ENCODE measurements at places on chromosomes 1 and 21. TPM values are rescaled to one million over a fixed set of nuclear protein-coding genes. Genes with fewer than 3 reads are reported as not detected.

The HMCN1 gene
- total RNA-seq = 76.6 TPM

The UCK2 gene
- 44.4 TPM for total RNA-seq

The MASP2 gene
- 0.11 TPM for total RNA-seq

The FAM163A gene
- total RNA-seq = not detected

The CLCA4 gene
- total RNA-seq = not detected

The SEMA4A gene
- total RNA-seq = 2.5 TPM

The ELF3 gene
- 0.13 TPM for total RNA-seq

The S100A10 gene
- 587 TPM for total RNA-seq

The A3GALT2 gene
- not detected for total RNA-seq

The AGMAT gene
- total RNA-seq = 1.8 TPM

The TNFRSF14 gene
- total RNA-seq = 20.2 TPM
